Nasal cavity respiratory epithelium epithelial cell of viscerocranial mucosa (primary cell): ENCODE measurements at places on chromosomes 5 and 9. TPM values are rescaled to one million over a fixed set of nuclear protein-coding genes. Genes with fewer than 3 reads are reported as not detected.

Gene SPATA31A3
- not detected in 2 replicates for total RNA-seq

Gene OR5C1
- total RNA-seq = not detected in 2 replicates

Gene TSSK1B
- total RNA-seq = under 0.01 and 1.1 TPM in 2 replicates

Gene TNFSF8
- not detected in 2 replicates for total RNA-seq

Gene PLEKHG4B
- total RNA-seq = 0.07 TPM in 1 of 2 replicates, not detected in the other

Gene FIBCD1
- under 0.01 and 0.14 TPM in 2 replicates for total RNA-seq

Gene CD72
- 0.50 and 1.0 TPM in 2 replicates for total RNA-seq

Gene SPAAR
- total RNA-seq = 0.07 TPM in 1 of 2 replicates, not detected in the other

Gene GDF9
- total RNA-seq = 0.34 and 0.57 TPM in 2 replicates

Gene NEURL1B
- 4.8 and 44.1 TPM in 2 replicates for total RNA-seq

Gene MEF2C
- under 0.01 and 2.1 TPM in 2 replicates for total RNA-seq

Gene RIC1
- total RNA-seq = 32.8 and 47.5 TPM in 2 replicates

Gene BRIX1
- 37.9 and 41.0 TPM in 2 replicates for total RNA-seq

Gene PGM5
- total RNA-seq = 0.07 TPM in 1 of 2 replicates, not detected in the other

Gene ELAVL2
- 0.57 and 6.2 TPM in 2 replicates for total RNA-seq

Gene SLC45A2
- total RNA-seq = 0.14 TPM in 1 of 2 replicates, not detected in the other

Gene HARS2
- total RNA-seq = 24.3 and 33.7 TPM in 2 replicates

Gene HMGXB3
- 33.5 and 67.8 TPM in 2 replicates for total RNA-seq

Gene BSPRY
- total RNA-seq = 6.1 and 6.5 TPM in 2 replicates

Gene CCL19
- not detected in 2 replicates for total RNA-seq

Gene PCDHGB2
- under 0.01 and 1.7 TPM in 2 replicates for total RNA-seq

Gene SPINK13
- not detected in 2 replicates for total RNA-seq

Gene SLC28A3
- total RNA-seq = 8.2 and 16.1 TPM in 2 replicates

Gene LHX3
- not detected in 2 replicates for total RNA-seq

Gene FRMPD1
- total RNA-seq = under 0.01 and 0.07 TPM in 2 replicates

Gene INSYN2B
- total RNA-seq = 0.07 and 1.4 TPM in 2 replicates

Gene UIMC1
- 34.3 and 43.4 TPM in 2 replicates for total RNA-seq

Gene NDUFS6
- 37.1 and 47.2 TPM in 2 replicates for total RNA-seq

Gene SPATA31D4
- not detected in 2 replicates for total RNA-seq

Gene HEMGN
- not detected in 2 replicates for total RNA-seq

Gene DNAH5
- total RNA-seq = 0.34 and 0.50 TPM in 2 replicates

Gene TEX48
- total RNA-seq = not detected in 2 replicates

Gene DAPK1
- 1.7 and 7.2 TPM in 2 replicates for total RNA-seq

Gene SMIM33
- not detected in 2 replicates for total RNA-seq

Gene DBH
- total RNA-seq = not detected in 2 replicates

Gene KCNN2
- under 0.01 TPM in 1 of 2 replicates, not detected in the other for total RNA-seq

Gene RHOBTB3
- total RNA-seq = 3.4 and 48.1 TPM in 2 replicates

Gene NELFB
- 54.0 and 66.1 TPM in 2 replicates for total RNA-seq

Gene SLC34A1
- total RNA-seq = 0.14 TPM in 1 of 2 replicates, not detected in the other

Gene KIF3A
- 10.6 and 14.4 TPM in 2 replicates for total RNA-seq

Gene TLR4
- total RNA-seq = under 0.01 and 0.50 TPM in 2 replicates

Gene C8G
- 0.28 TPM in 1 of 2 replicates, not detected in the other for total RNA-seq

Gene WDR36
- 69.4 and 75.0 TPM in 2 replicates for total RNA-seq

Gene SRA1
- total RNA-seq = 19.9 and 47.5 TPM in 2 replicates

Gene GNA14
- total RNA-seq = not detected in 2 replicates

Gene SMIM3
- total RNA-seq = 12.5 and 14.7 TPM in 2 replicates

Gene BRD9
- 25.6 and 41.8 TPM in 2 replicates for total RNA-seq

Gene CRB2
- total RNA-seq = under 0.01 TPM in 1 of 2 replicates, not detected in the other

Gene FNBP1
- total RNA-seq = 10.3 and 23.6 TPM in 2 replicates

Gene PHF24
- 0.14 and 0.68 TPM in 2 replicates for total RNA-seq

Gene GABBR2
- total RNA-seq = under 0.01 TPM in 2 replicates

Gene SPINK6
- total RNA-seq = 1.7 TPM in 1 of 2 replicates, not detected in the other

Gene FAM221B
- total RNA-seq = not detected in 2 replicates

Gene SHISAL2B
- not detected in 2 replicates for total RNA-seq
